ENCODE measurements at places on chromosomes 3 and 15.
A peak's percentile ranks its signal among the peaks of the same experiment; 100 is the strongest.

DNA sequence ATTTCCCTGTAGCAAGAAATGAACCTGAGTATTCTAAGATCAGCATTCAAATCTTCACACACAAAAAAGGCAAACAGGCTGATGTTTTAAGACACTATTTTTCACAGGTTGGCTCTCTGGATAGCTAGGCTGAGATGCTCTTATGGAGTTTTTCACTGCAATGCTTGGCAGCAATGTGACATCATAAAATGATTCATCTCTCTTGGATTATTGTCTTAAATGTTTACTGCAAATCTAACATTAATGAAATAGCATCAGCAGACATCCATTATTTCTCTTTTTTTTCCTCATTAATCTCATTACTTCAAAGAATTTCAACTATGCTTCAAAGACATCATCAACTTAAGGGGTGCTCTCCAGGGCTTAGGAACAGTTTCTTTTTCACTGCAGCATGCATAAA is 23.6 kb upstream of the SSUH2 start:
- no peak for DNase-seq

GRCh38 chr3:60047426-60048200 is 997.8 kb upstream of the CFAP20DC start:
- no peak for DNase-seq

GRCh38 chr3:185175370-185175987 is 22.6 kb upstream of the C3orf70 start:
- DNase-seq: peak; percentile 55

DNA sequence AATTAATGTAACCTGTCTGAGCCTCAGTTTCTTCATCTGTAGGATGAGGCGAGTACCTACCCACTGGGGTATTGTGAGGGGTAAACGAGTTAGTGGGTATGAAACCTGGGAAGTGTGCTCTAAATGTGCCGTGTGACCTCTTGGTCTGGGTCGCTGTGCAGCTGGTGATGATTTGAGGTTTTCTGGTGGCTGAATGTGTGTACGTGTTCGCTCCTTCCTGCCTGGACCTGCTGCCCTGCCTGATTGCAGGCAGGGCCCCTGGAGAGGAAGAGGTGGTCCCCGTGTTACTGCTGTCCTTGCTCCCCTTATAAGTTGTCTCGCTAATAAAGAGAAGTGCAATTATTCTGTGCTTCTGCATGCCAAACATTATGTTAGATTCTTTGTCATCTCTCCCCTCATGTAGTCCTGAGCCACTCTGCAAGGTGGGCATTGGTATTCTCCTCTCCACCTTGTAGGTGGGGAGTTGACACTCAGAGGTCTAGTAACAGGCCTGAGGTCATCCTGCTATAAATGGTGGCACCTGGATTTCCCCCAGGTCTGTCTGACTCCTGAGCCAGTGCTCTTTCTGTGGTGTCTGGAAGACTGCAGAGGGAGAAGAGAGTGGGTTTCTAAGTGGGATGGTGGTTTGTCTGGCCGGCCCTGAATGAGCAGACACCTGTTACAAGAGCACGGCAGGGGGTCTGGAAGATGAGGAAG is 15.7 kb downstream of the PDIA5 start:
- peak; percentile 63 for DNase-seq

- no peak for DNase-seq
These were observed 7.5 kb downstream of the P2RY1 start for GRCh38 chr3:152842413-152842812.

- no peak for DNase-seq
These were observed 57.0 kb downstream of the ASTE1 start for GRCh38 chr3:130969621-130970020.

DNA sequence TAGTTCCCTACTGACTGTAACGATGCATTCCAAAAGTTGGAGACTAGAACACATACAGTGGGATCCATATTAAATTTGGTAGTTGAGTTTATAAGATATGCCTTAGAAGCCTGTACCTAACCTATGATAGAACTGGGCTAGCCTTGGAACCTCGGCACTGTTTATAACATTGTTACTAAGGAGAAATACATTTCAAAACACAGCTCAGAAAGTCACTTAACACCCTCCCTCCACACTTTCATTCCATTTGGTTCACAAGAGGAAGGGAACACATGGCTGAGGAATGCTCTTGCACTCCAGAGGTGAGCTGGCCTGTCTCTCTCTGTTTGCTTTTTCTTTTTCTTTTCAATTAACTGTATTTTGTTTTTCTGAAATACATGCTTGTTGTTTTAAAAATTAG is 48.7 kb upstream of the TSC22D2 start:
- no peak for DNase-seq

GRCh38 chr15:72809329-72809728 is 25.8 kb upstream of the ADPGK start:
- no peak for DNase-seq

DNA sequence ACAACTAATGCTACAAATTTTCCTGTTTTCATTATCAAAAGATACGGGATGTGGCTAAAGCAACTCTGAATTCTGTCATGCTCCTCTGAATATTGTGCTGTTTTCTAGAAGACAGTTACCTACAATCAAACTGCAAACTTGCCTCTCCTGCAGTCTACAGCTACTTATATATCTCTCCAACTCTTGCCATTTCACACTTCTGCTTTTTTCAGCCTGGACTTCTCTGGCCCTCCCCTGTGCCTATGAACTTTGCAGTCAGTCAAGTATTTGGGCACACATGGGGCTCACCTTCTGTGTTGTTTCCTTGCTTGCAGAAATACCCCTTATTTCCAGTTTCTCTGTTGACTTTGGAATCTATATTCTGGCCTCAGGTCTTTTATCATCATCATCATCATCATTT is 575.6 kb downstream of the GRM7 start:
- DNase-seq: no peak

- no peak for DNase-seq
These were observed 4.8 kb downstream of the TKT start for GRCh38 chr3:53250881-53251605.

- no peak for DNase-seq
These were observed 90.2 kb upstream of the TGFBR2 start for GRCh38 chr3:30516238-30516637.

- DNase-seq: peak; percentile 24
These were observed 69.0 kb downstream of the TIGIT start for GRCh38 chr3:114362815-114363214.

- peak; percentile 34 for DNase-seq
These were observed 27.8 kb downstream of the IL5RA start for GRCh38 chr3:3082234-3082924.

- DNase-seq: no peak
These were observed 201.6 kb upstream of the CMC1 start for GRCh38 chr3:28039829-28040228.

GRCh38 chr3:181610973-181611265 is 100.8 kb upstream of the SOX2 start:
- DNase-seq: no peak

DNA sequence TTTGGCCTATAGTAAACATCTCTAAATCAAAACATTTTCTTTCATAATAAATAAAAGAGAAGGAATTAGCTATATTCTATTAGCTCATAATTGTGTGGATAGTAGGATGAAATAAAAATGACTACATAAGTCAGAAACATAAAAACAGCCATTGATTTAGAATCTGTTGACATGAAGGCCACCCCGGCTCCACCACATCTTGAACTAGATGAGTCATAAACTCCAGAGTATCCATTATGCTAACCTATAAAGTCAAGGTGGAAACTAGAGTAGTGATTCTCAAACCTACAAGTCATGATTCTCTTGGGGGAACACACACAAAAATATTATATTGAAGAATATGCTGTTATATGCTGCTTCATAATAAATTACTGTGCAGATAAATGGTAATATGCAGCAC is 831.0 kb downstream of the TUSC7 start:
- DNase-seq: no peak

GRCh38 chr3:197539651-197540051 is 16.1 kb downstream of the BDH1 start:
- no peak for DNase-seq

DNA sequence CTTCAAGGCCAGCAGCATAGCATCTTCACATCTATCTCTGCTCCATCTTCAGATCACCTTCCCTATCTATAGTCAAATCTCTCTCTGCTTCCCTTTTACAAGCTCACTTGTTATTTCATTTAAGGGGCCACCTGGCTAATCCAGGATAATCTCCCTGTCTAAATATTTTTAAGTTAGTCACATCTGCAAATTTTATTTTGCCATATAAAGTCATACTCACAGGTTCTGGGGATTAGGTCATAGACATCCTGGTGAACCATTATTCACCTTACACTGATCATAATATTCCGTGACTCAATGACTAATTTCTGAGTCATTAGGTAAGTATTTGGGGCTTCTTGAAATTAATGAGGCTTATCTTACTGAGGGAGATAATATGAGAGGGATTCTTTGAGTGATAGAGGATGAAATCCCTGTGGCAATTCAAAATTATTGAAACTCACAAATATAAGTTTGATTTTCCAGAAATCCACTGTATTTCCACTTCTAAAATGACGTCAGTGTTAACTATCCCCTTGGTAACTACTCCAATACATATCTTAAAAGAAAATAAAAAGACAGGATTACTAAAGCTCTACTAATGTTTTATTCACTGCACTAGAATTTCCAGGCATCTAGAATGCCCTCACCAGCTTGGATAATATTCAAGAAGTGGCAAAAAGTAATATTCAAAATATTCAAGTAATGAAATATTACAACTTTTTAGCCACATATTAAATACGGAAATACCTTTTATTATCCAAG is 93.7 kb upstream of the RBMS3 start:
- DNase-seq: no peak

GRCh38 chr3:31664031-31664430 is 131.3 kb downstream of the STT3B start:
- no peak for DNase-seq

GRCh38 chr3:47885168-47885567 is 82.2 kb downstream of the DHX30 start:
- DNase-seq: no peak

- DNase-seq: no peak
These were observed 13.6 kb downstream of the TF start for GRCh38 chr3:133759740-133760305.

- no peak for DNase-seq
These were observed 11.4 kb upstream of the SLC6A6 start for GRCh38 chr3:14391033-14391432.

- no peak for DNase-seq
These were observed 228.2 kb upstream of the ZPLD1 start for GRCh38 chr3:102206511-102207031.

DNA sequence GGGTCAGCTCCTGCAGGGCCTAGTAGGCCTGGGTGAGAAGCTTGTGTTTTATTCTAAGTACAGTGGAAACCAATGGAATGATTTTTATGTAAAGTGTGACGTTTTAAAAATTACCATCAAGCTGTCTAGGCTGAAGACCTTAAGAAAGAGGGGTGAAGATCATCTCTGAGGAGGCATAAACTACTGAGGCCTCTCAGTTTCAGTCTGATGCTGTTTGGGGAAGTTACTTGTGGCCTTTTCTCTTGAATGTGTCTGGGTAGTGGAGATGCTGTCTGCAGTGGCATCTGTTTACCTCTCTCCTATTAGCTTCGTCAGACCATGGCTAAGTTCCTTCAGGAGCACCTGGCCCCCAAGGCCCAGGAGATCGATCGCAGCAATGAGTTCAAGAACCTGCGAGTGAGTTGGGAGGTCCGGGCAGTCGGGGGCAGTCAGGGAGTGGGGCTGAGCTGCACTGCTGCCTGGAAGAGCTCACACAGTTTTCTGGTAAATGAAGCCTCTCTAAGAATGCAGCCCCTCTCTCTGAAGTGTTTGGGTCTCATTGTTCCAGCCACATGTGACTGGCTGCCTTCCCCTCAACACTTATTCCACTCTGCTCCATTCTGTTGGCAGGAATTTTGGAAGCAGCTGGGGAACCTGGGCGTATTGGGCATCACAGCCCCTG is 1.9 kb downstream of the IVD start:
- peak; percentile 86 for DNase-seq

DNA sequence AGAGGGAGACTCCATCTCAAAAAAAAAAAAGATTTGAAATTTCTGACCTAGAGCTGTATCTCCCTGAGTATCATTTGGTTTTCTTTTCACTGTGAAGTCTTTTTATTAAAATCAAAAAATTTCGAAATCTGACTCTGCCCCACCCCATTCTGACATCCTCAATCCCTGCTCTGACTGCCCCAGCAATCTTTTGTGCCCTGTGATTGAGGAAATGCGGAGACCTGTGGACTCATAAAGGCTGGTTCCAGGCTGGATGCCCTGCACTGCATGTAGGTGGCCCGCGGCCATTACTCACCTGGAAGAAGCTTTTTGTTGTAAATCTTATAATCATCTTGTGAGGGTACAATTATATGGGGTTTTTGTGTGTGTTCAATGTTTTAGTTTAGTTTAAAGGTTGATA is 147.3 kb upstream of the SEMA6D start:
- no peak for DNase-seq

DNA sequence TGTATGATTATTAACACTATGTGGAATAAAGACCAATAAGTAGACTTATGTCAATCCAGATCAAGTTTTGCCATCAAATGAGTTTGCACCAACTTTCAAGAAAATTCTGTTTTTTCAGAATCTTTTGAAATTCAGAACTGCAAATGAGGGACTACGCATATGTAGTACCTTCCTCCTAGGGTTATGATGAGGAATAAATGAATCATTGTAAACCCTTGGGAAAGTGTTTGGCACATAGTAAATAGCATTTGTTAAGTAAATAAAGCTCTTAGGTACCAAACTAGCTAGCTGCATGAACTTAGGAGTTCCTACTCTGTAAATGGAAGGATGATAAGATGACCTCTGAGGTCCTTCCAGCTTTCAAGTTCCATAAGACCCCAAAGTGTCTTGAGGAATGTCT is 242.6 kb upstream of the SETMAR start:
- DNase-seq: no peak

DNA sequence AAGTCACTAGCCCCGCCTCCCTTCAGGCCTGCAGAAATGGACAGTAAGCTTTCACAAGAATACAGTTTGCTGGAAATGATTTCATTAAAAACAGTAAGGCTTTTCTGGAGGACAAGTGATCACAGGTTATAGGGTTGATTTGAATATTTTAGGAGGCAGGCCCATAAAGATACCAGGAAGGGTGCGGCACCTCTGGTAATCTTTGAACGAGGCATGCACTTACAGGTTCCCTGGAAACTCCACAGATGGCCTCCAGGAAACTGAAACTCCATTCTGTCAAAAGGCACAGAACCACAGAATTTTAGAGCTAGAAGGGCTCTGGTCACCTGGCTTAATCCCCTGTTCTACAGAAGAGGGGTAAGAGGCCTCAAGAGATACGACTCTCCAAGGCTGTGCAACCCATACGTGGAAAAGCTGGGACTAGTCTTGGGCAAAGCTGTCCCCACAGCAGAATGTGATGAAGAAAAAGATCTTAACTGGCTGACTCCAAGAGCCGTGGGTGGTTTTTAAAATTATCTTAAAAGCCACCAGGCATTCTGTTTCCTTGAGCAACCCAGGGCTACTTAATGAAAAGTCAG is 1.2 kb downstream of the STARD5 start:
- DNase-seq: no peak

All from GM10248 (cell line).